ENCODE measurements at places on chromosomes 1 and 21.

- no peak for DNase-seq
These were observed 22.7 kb downstream of the UBASH3A start for GRCh38 chr21:42426424-42426823.

DNA sequence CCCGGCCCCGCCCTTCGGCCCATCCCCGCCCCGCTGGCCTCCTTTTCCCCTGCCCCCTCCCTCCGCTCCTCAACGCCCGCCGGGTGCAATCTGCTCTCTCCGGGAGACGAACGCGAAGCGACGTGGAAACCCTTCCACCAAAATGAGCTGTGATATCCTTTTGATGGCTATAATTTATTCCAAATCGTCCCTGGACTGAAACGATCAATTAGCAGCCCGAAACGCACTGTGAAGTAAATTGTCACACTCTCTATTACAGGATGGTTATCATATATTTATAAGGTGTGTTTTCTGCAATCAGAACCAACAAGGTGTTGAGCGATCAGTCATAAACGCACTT lies 134.6 kb upstream of the BARHL2 start:
- DNase-seq, result no peak

DNA sequence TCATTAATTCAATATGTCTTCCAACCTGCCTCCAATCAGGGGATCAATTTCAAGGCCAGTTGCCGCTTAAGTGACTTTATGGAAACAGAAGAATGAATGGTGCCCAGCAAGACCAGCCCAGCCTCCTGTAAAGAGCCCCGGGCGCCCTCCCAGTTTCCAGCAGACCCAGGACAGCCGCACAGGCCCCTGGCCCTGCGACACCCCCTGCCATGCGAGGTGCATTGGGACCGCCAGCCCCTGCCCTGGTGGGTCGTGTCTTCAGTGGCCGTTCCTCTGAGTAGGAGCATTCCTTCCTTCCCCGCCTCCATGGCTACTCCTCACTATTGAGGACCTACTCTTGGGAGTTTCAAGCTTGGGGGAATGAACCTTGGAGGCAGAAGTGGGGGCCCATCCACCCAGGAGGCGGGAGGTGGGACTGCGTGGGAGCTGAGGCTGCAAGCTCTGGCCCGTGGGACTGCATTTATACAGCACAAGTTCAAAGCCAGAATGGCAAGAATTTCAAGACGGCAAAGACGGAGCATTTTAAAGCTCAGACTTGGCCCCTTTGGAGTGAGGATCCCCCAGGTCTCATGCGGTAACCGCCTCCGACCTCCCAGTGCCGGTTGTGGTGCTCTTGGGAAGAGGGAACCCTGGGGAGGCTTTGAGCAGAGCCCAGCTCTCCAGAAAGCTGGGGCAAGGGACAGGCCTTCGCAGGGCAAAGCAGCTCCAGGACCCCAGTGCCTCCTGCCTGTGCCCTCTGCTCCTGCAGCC lies 73.1 kb upstream of the ACTRT2 start:
- no peak for DNase-seq

- DNase-seq, result peak; percentile 98
These were observed 27.7 kb upstream of the DYRK1A start for GRCh38 chr21:37338671-37339551.

DNA sequence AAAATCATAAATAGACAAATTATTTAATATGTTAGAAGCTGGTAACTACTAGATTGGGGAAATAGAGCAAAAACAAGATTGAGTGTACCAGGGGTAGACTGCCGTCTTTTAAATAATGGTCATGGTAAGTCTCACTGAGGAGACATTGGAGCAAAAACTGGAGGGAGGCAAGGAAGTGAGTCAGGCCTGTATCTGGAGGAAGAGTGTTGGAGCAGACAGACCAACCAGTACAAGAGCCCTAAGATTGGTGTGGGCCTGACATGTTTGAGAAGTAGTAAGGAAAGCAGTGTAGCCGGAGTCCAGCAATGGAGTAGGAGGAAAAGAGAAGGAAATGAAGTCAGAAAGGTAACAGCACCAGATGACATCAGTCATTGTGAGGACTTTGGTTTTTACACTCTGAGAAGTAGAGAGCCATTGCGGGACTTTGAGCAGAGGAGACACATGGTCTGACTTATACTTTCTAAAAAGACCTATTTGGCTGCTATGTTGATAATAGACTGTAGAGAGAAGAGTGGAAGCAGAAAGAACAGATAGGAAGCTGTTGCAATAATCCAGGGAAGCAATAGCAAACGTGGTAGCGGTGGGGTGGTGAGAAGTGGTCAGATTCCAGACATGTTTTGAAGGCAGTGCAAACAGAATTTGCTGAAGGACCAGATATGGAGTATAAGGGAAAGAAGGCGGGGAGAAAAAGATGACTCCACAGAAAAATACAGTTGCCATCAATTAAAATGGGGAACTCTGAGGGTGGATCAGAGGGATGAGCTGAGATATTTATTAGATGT lies 44.7 kb upstream of the GJA5 start:
- DNase-seq, result no peak

- DNase-seq, result no peak
These were observed 11.9 kb upstream of the RXRG start for GRCh38 chr1:165456861-165457260.

DNA sequence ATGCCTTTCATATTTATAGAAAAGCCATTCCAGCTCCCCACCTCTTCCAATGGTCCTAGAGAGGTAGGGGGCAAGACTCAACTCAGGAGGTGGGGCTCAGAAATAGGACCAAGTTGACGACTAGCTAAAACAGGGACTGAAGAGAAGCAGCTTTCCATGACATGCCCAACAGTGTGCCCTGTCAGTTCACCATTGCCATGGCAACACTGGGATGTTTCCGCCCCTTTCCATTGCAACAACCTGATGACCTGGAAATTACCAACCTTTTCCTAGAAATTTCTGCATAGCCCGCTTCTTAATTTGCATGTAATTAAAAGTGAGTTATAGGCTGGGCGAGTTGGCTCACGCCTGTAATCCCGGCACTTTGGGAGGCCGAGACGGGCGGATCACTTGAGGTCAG lies 22.4 kb upstream of the INTS3 start:
- peak; percentile 32 for DNase-seq

GRCh38 chr1:220894025-220894923 lies 15.0 kb downstream of the HLX start:
- no peak for DNase-seq

DNA sequence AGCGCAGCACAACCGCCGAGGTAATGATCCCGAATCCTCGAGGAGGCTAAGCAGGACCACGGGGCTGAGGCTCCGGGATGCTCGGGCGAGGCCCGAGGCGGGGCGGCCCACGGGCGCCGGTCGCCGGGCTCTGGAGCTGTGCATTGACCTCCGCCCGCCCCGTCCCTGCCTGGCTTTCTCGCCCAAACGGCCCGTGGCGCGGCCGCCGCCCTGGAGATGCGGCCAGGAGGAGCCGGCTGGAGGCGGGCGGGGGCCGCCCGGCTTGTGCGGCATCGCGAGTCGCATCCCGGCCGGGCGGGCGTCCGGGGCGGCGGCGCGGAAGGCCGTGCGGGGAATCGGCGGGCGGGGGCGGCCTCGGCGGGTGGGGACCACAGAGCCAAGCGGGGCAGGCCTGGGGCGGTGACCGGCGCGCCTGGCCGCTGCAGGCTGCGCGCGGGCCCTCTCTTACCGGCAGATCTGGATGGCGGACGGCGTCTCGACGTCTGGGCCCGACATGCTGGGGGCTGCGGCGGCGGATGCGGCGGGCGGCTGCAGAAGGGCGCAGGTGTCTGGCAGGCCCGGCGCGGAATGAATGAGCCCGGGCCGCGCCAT lies 663 bp downstream of the ACOT7 start:
- DNase-seq, result no peak

- no peak for DNase-seq
These were observed 247.5 kb downstream of the LMX1A start for GRCh38 chr1:165109013-165109412.

GRCh38 chr1:52673513-52673912 lies 24.6 kb downstream of the COA7 start:
- DNase-seq, result no peak

DNA sequence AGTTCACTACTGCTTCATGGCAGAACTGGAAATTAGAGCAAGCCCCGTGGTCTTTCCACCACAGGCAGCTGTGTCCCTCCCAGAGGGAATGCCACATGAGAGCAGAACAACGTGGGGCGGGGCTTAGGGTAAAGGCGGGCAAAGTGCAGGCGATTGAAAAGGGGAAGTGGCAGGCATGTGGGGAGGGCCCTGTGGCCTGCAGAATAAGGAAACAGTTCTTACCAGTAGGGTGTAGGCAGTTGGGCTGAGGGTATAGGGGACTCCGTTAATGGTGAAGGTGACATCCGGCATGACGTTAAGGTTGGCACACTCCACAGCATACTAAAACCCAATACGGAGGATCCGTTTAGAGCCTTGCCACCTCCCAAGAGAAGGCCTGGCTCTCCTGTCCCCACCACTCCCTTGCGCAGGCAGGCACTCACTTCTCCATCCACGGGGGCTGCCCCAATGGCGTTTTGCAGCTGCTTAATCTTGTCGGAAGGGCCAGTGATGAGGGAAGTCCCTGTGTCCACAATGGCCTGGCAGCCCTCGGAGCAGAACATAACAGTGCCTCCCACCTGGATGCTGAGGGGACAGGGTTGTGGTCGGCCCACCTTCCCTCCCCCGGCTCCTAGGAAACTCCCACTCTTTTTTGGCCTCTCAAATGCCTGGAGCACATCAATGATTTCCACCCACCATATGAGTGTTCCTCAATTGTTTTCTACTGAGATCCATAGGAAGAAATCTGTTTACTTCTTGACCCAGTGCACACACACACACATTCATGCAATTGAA lies 9.1 kb upstream of the RAB7B start:
- no peak for DNase-seq

GRCh38 chr1:218669431-218669830 lies 324.3 kb downstream of the TGFB2 start:
- DNase-seq, result no peak

- no peak for DNase-seq
These were observed 86.4 kb upstream of the CACYBP start for GRCh38 chr1:174913225-174913903.

- DNase-seq, result peak; percentile 34
These were observed 53.9 kb downstream of the SYDE2 start for GRCh38 chr1:85146972-85147359.

- no peak for DNase-seq
These were observed 26.2 kb upstream of the C1orf105 start for GRCh38 chr1:172394141-172394751.

GRCh38 chr1:152036267-152037216 lies at the start of gene S100A11:
Gene S100A11, minus strand, starts transcription at chr1:152037004. Its CDS starts 89 bp downstream, at chr1:152036915.
- DNase-seq, result peak; percentile 89

- DNase-seq, result peak; percentile 95
These were observed 15.6 kb upstream of the TACSTD2 start for GRCh38 chr1:58592522-58593134.

- DNase-seq, result peak; percentile 73
These were observed 265.1 kb upstream of the CAMK1G start for GRCh38 chr1:209318181-209319056.

- DNase-seq, result no peak
These were observed 8.0 kb upstream of the SFN start for GRCh38 chr1:26854906-26855305.

GRCh38 chr1:234546890-234547788 lies 62.8 kb downstream of the IRF2BP2 start:
- DNase-seq, result no peak

- DNase-seq, result peak; percentile 61
These were observed 26.1 kb downstream of the PKP1 start for GRCh38 chr1:201309416-201309815.

GRCh38 chr1:185156288-185156853 lies 382 bp downstream of the TRMT1L start:
- DNase-seq, result peak; percentile 20

- no peak for DNase-seq
These were observed 62.8 kb downstream of the CNST start for GRCh38 chr1:246629030-246629429.

- no peak for DNase-seq
These were observed 173.6 kb downstream of the TGFBR3 start for GRCh38 chr1:91712393-91712792.

DNA sequence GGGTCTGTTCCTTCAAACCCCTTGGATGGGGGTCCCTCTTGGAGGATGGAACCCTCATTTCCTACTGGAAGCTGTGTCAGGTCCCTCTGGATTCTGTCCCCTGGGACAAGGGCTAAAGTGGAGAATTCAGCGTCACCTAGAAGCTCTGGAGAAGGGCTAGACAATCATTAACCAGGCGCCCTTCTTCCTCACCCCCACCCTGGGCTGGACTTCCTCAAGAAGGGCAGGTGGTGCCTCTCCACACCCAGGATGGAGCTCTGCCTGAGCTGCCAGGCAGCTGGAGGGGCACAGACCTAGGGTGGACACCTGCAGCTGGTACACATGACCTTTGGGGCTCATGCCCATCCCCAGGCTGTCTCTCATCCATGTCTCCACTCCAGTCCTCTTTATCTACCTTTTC lies 3.6 kb downstream of the CELF3 start:
- DNase-seq, result no peak

DNA sequence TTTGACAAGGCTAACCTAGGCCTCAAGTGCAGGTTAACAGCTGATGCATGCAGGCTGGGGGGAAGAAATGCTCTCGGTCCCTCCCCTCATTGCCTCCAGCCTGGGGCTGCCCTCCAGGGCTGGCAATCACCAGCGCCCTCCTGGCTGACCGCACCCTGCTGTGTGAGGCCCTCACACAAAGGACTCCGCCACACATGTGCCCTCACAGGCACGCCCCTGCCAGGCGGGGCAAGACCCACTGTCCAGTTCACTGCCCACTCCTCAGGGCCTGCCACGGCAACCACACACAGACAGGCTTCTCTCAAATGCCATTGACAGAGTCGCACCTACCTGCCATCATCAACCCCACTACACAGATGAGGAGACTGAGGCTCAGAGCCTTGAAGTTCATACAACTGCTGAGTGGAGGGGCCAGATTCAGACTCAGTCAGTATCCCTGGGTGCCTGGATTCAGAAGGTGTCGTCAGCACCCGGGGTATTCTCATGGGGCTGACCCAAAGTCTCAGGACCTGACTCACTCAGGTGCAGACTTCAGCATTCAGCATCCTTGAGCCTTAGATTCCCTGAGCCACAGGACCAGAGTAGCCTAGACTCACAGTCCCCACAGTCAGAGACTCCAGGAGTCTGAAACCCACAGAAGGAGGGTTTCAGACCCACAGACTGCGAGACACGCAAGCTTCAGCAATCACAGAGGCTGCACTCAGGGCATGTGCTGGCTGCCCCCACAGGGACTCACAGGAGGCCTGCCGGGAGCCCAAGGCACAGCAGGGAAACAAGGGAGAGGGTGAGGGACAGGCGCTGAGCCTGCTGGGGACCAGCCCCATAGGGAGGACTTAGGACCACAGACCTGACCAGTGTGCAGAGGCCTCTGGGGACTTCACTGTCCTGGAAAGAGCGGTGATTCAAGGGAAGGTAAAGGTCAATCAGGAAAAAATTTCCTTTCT lies 458.0 kb downstream of the MATN1 start:
- DNase-seq, result no peak

Data from A172 (cell line).